Stimulated activated CD8-positive, alpha-beta memory T cell treated with anti-CD3 and anti-CD28 coated beads, Interleukin-12 subunit alpha, Interleukin-12 subunit beta, amount 100 ng/mL, for 1 hour (primary cell): ENCODE measurements at places on chromosomes 6 and 20.

DNA sequence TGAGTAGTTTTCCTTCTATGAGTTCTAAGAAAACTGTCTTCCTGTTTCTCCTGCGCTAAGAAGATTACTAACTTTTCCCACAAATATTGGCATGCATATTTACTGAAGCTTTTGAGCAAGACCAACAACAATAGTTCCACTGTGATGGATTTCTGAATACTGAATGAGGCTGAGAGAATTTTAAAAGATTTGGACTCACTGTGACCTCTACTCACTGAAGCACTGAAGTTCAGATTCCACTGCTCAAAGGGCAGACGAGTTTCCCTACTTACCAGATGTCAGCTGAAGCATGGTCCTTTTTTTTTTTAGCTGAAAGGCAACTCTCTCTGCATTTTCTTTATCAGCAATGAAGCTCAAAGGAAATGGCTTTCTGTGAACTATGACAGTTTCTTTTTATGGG is 718.5 kb downstream of the RFPL4B start:
- DNase-seq: no peak

- DNase-seq: no peak
Measured at GRCh38 chr20:13856354-13856753, 71.5 kb downstream of the NDUFAF5 start.

DNA sequence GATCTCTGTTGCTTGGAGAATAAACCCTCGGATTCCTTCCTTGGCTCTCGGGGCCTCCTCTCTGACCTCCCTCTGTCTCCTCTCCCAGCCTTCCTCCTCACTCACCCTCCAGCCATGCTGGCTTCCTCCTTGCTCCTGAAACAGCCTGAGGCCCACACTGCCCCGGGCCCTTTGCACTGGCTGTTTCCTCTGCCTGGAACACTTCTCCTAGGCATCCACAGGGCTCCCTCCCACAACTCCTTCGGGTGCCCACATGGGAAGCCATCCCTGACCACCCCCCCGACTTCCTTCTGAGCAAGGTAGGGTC is 87.7 kb downstream of the CEBPB start:
- DNase-seq: no peak

GRCh38 chr6:24547243-24547642 is 52.5 kb downstream of the ALDH5A1 start:
- DNase-seq: peak; percentile 5

DNA sequence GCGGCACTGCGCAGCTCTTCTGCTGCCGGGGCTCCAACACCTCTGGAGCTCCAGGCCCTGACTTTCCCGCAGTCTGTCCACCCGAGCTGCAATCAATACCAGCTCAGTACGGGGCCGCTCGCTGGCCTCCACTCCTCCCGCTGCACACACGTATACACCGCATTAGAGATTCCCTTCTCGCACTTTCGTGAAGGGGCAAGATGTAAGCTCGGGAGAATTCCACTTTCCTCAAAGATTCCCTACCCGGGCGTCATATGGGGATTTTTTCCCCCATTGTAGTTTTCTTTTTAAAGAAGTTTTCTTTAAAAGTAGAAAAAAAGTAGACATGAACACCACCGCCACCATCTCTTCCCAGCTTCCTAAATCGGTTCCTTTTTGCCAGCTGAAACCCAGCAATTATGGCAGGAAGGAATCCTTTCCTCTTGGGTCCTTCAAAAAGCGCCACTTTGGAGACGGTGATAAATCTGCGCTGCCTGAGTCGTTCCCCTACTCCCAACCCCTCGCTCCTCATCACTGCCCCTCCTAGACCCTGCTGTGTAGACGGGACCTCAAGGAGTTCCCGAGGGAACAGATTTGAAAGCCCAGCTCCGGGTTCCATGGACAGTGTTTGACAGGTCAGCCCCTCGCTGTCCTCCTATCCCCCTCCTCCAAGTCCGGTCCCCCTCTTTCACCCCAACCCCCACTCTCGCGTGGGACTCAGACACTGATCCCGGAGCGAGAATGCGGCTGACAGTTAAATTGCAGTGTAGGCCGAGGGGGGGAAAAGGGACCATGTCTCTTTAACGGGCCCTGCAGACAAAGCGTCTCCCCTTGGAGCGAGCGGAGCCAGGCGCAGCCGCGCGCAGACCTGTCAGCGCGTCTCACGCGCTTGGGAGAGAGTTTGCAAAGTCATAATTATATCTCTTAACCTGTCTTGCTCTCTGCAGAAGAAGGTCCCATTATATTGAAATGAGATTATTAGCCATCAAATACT is 39.5 kb downstream of the NCR2 start:
- DNase-seq: no peak
